Panc1 (cell line): ENCODE measurements at places on chromosomes 12 and 14. TPM values are rescaled to one million over a fixed set of nuclear protein-coding genes. Genes with fewer than 3 reads are reported as not detected.

Gene APOF
- total RNA-seq, result 0.10 TPM

Gene VASH1
- total RNA-seq, result 5.2 TPM

Gene CHURC1
- 55.6 TPM for total RNA-seq

DNA sequence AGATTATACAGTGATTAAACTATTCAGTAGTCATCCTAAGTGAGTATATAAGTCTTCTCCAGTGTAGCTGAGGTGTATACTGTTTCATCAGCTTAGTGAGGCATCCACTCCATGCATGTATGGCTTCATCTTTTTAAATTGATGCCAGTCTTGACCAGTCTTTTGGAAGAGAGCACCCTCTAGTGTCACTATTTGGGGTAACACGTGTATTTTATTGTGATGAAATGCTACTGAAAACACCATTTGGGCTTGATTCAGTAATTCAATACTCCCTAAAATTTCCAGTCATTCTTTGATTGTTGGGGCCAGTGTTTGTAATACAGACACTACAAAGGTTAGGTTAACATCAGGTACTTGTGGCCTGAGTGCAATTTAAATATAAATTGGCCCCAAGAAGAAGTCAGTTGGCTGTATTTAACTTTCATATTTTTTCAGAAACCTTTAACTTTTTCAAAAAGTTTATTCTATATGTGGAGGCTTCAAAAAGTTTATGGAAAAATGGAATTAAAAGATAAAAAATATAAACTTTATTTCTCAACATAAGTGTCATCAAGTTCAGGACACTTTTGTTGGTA is 35.3 kb downstream of the MIPOL1 start:
- H3K27ac ChIP-seq, result no peak overlapping the region
- no peaks in the 10 kb centered on the region for H3K4me1 ChIP-seq
- no peaks in the 10 kb centered on the region for H3K27me3 ChIP-seq
- no peak overlapping the region for H3K4me3 ChIP-seq
- no peaks in the 10 kb centered on the region for H3K36me3 ChIP-seq
- DNase-seq, result no peak

- no peaks in the 10 kb centered on the region; the same call in 1 of the 2 replicates for H3K36me3 ChIP-seq
- DNase-seq, result no peak
- no peak overlapping the region for H3K4me3 ChIP-seq
- no peaks in the 10 kb centered on the region for H3K4me1 ChIP-seq
- H3K27me3 ChIP-seq, result no peaks in the 10 kb centered on the region
These were observed 251.4 kb upstream of the ATP2B1 start for GRCh38 chr12:89960011-89960507.

Gene ST8SIA1
- 0.13 TPM for total RNA-seq

Gene MSI1
- 4.1 TPM for total RNA-seq

Gene ABHD4
- 5.1 TPM for total RNA-seq

Gene CCDC77
- 9.8 TPM for total RNA-seq

- H3K27me3 ChIP-seq, result no peaks in the 10 kb centered on the region
- no peaks in the 10 kb centered on the region for H3K4me1 ChIP-seq
- no peak for DNase-seq
- peaks cover 4% of the 10 kb centered on the region; the same call in 1 of the 2 replicates for H3K36me3 ChIP-seq
These were observed 4.4 kb upstream of the TDRD9 start for GRCh38 chr14:103923863-103924262.

DNA sequence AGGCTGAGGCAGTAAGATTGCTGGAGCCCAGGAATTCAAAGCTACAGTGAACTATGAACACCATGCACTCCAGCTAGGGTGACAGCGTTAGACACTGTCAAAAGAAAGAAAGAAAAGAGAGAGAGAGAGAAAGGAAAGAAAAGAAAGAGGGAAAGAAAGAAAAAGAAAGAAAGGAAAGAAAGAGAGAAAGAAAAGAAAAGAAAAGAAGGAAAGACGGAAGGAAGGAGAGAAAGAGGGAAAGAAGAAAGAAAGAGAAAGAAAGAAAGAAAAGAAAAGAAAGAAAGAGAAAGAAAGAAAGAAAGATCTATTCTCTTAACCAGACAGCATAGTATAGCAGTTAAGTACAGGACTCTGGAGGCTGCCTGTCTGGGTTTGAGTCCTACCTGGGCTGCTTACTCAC is 21.9 kb upstream of the DENND5B start:
- no peaks in the 10 kb centered on the region for H3K27me3 ChIP-seq
- H3K36me3 ChIP-seq, result no peaks in the 10 kb centered on the region
- DNase-seq, result no peak
- no peak overlapping the region for H3K4me3 ChIP-seq
- no peaks in the 10 kb centered on the region for H3K4me1 ChIP-seq

DNA sequence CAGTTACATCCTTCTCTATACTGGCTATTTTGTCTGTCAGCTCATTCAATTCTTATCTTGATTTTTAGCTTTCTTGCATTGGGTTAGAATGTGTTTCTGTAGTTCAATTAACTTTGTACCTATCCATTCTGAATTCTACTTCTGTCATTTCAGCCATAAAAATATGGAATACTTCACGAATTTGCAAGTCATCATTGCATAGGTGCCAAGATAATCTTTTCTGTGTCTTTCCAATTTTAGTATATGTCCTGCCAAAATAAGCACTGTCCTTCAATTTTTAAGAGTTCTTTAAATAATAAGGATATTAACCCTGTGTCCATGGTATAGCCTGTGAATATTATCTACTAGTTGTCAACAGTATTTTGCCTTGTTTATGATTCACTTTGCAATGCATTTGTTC is 665.7 kb upstream of the MDGA2 start:
- no peak for DNase-seq
- no peak overlapping the region for H3K27ac ChIP-seq
- H3K4me3 ChIP-seq, result no peak overlapping the region
- H3K36me3 ChIP-seq, result no peaks in the 10 kb centered on the region

- no peak overlapping the region for H3K4me3 ChIP-seq
- peaks cover 9% of the 10 kb centered on the region for H3K36me3 ChIP-seq
- DNase-seq, result no peak
- H3K27ac ChIP-seq, result no peak overlapping the region
These were observed 8.8 kb downstream of the TNFRSF1A start for GRCh38 chr12:6333029-6333428.

DNA sequence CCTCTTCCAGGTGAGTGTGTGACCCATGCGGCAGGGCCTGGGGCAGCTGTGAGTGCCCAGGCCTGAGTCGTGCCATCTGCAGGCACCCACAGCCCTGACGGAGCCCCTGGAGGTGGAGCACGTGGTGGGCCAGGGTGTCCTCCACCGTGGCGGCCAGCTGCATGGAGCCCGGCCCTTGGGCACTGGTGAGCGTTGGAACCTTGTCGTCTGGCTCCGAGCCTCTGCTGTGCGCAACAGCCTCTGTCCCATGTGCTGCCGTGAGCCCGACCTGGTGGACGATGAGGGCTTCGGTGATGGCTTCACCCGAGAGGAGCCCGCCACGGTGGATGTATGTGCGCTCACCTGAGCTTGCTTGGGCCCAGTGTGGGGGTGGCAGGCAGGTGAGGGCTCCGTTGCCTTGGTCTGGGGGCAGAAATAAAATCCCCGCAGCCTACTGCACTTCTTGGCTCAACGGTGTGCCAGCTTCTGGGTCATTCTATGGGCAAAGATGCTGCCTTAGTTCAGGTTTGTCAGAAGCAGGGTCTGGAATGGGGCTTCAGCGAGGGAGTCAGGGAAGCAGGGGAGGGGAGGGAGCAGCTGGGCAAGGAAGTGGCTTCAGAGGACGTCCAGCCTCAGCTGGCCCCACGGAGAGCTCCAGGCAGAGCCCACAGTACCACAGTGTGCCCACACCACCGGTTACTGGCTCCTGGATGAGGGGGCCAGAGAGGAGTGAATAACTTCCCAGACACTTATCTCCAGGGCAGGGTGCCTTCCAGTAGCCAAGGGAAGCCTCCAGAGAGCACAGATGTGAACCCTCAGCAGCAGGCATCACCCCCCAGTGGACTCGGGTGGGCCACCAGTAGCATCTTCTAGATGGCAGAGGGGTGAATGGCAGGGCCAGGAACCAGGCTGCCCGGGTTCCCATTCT is 1.2 kb upstream of the ARL6IP4 start:
- peak overlapping the region; percentile 78 for H3K4me3 ChIP-seq
- peak overlapping the region; percentile 92 for H3K27ac ChIP-seq
- peaks cover 46% of the 10 kb centered on the region for H3K4me1 ChIP-seq
- peaks cover 7% of the 10 kb centered on the region; the same call in 1 of the 2 replicates for H3K36me3 ChIP-seq
- H3K27me3 ChIP-seq, result no peaks in the 10 kb centered on the region

- no peak overlapping the region for H3K4me3 ChIP-seq
- no peaks in the 10 kb centered on the region for H3K27me3 ChIP-seq
- H3K4me1 ChIP-seq, result no peaks in the 10 kb centered on the region
- no peak overlapping the region for H3K27ac ChIP-seq
- no peaks in the 10 kb centered on the region for H3K36me3 ChIP-seq
These were observed 12.7 kb downstream of the CAMKK2 start for GRCh38 chr12:121283841-121284240.

- no peak for DNase-seq
- peak within 1 kb of the TSS; percentile 92 for H3K4me3 ChIP-seq
- peaks cover 13% of the 10 kb centered on the region for H3K36me3 ChIP-seq
- peak within 1 kb of the TSS; percentile 100 for H3K27ac ChIP-seq
These were observed at the start of gene PXN for GRCh38 chr12:120265473-120266179. PXN (minus strand) TSS chr12:120265730; CDS start chr12:120265629, 101 bp downstream.

- no peak overlapping the region for H3K27ac ChIP-seq
- no peaks in the 10 kb centered on the region for H3K36me3 ChIP-seq
- no peak for DNase-seq
These were observed 40.7 kb downstream of the ELK3 start for GRCh38 chr12:96234591-96235483.

Gene CD4
- total RNA-seq, result 0.23 TPM
